Activated naive CD4-positive, alpha-beta T cell treated with anti-CD3 and anti-CD28 coated beads, Interleukin-2, amount 50 U/mL, for 16 hours (primary cell): ENCODE measurements at places on chromosomes 2 and 18.

GRCh38 chr2:224260372-224261020 lies 141.4 kb downstream of the FAM124B start:
- no peak for DNase-seq

DNA sequence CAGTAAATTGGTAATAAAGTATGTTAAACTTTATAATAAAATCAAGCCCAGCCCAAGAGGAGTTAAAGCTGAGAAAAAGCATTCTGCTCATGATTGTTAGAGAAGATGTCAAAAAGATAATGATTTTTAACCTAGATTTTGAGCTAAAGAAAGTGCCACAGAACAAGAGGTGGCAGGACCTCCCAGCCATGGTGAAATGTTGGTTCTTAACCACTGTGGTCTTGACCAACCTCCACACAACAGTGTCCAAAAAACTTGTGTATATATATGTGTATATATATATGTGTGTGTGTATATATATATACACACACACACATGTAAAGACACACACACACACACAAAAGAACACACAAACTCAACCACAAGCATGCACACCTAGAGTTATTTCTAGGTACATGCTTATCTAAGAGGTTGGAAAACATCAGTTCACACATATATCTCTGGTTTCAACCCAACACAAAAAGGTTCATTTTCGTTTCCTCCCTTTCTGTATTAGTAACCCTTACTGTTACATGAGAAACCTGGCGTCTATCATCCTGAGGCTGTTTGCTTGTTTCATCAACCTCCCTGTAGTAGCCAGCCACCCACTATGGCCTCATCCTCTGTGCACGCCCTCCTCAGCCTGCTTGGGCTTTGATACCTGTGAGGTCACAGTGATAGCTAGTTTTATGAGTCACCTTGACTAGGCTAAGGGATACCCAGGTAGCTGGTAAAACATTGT lies 631.8 kb upstream of the ID2 start:
- peak; percentile 39 for DNase-seq

GRCh38 chr18:25261768-25262167 lies 90.2 kb downstream of the ZNF521 start:
- DNase-seq: no peak

GRCh38 chr2:193808877-193809276 lies 1614.1 kb upstream of the TMEFF2 start:
- no peak for DNase-seq

DNA sequence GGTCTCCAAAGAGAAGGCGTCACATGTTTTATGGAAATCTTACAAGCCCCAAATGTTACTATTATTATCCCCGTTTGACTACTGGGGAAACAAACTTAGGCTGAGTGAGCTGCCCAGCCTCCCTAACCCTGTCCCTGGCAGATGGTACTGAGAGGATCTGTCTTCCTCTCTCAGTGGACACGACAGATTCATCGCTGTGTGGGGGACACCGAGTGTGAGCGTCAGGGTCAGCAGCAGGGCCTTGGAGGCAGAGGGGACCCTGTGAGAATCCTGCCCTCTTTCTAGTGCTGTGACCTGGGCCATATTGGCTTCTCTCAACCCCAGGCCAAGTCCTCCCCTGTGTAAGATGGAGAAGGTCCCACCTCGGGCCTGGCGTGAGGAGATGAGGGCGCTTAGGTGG lies 27.1 kb upstream of the SMAD7 start:
- no peak for DNase-seq

GRCh38 chr2:212549941-212550340 lies 11.3 kb upstream of the ERBB4 start:
- no peak for DNase-seq

- DNase-seq: no peak
Measured at GRCh38 chr2:237227592-237228280, 142.0 kb downstream of the COPS8 start.

DNA sequence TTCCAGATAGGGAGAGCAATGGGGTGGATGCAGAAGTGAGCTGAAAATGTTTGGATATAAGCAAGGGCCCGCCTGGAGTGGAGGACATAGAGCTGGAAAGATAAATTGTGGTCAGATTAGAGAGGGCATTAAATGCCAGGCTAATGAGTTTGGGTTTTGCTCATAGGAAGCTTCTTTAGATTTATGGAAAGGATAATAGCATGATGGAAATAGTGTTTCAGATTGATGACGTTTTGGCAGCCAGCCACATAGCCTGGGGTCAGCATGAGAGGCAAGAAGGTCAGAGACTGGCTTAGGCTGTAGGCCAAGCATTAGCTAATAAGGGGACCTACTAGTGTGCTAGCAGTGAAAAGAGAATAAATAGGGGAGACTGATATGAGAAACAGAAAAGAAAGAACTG lies 321.6 kb downstream of the STK39 start:
- DNase-seq: no peak

GRCh38 chr2:28695245-28695647 lies 56.4 kb upstream of the PPP1CB start:
- no peak for DNase-seq

DNA sequence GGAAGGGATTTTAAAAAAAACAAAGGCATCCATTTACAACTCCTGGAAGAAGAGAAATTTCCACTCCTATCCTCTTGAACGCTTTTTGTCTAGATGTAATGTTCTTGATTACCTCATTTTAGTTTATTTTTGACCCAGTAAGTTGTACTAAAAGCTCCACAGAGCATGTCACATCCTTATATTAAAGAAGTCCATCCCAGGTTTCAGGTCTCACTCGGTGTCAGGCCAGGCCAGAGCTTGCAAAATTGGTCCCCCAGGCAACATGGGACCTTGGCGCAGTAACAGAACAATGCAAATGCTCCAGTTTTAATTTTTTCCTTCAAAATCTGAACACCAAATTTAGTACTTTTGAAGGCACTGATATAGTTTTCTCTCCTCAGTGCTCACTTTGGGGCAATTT lies 218.4 kb upstream of the REV1 start:
- no peak for DNase-seq

- DNase-seq: no peak
Measured at GRCh38 chr2:222747526-222748160, 76.2 kb downstream of the MOGAT1 start.

- no peak for DNase-seq
Measured at GRCh38 chr2:26399771-26400376, 1.8 kb upstream of the DRC1 start.

DNA sequence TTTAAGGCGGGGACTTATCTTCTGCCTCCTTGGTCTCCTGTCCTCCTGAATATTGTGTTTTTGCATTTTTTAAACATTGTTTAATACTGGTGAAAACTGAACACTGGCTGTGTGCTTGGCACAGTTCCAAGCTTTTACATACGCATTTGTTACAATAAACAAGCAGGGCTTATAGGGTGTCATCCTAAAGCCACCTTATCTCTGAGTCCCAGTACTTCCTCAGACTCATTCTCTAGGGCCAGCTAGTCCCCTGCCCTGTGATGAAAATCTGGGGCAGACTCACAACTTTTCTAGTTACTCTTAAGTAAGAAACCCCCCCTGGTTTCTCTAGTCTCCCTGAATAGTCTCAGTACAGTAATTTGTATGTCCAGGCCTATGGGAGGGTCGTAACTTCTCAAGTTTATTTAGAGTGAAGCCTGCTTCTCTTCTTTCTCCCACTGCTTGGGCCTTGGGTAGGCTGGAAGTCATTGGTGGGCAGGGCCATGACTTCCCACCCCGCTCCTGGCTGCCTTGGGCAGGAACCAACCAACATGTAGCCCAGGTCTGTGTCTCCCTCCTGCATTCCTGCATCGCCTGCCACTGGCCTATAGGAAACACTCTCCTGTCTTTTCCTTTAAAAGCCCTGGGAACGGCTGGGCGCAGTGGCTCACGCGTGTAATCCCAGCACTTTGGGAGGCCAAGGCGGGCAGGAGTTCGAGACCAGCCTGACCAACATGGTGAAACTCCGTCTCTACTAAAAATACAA lies 7.7 kb upstream of the KCNE4 start:
- DNase-seq: no peak

DNA sequence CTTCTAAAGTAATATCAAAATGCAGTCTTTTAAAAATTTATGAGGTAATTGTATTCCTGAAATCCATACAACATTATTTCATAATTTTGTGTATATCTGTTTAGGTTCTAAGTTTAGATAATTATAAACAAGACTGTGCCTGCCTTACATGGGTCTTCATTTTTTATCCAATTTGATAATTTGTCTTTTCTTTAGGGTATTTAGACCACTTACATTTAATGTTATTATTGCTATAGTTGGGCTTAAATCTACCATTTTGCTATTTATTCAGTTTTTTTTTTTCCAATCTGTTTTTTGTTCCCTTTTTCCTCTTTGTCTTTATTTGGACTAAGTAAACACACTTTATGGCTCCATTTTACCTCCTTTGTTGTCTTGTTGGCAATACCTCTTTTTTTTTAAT lies 312.5 kb upstream of the MEX3C start:
- no peak for DNase-seq

GRCh38 chr18:33239298-33239697 lies 201.2 kb downstream of the CCDC178 start:
- DNase-seq: no peak

- DNase-seq: no peak
Measured at GRCh38 chr2:129907256-129907998, 72.0 kb upstream of the RAB6C start.

GRCh38 chr18:75208836-75209128 lies 157 bp downstream of the PTGR3 start:
- no peak for DNase-seq
